ENCODE measurements at places on chromosomes 16 and 17.
A peak's percentile ranks its signal among the peaks of the same experiment; 100 is the strongest.

DNA sequence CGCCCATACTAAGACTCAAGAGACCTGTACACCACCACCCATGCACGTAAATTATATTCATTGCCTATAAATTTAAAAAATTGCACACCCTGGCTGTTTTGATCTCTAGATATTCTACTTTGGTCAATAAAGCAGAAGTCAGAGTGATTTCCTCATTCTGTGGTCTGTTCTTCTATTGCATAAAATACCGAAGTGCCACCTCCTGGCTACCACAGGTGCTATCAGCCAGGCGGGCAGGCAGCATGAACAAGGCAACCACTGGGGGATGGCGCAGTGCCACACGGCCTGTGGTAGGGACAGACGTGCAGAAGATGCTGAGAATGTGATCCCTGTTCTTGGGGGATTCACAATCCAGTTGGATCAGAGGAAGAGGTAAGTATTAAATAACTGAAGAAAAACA lies 122.3 kb downstream of the CDK5R1 start:
- ATAC-seq: no peak

DNA sequence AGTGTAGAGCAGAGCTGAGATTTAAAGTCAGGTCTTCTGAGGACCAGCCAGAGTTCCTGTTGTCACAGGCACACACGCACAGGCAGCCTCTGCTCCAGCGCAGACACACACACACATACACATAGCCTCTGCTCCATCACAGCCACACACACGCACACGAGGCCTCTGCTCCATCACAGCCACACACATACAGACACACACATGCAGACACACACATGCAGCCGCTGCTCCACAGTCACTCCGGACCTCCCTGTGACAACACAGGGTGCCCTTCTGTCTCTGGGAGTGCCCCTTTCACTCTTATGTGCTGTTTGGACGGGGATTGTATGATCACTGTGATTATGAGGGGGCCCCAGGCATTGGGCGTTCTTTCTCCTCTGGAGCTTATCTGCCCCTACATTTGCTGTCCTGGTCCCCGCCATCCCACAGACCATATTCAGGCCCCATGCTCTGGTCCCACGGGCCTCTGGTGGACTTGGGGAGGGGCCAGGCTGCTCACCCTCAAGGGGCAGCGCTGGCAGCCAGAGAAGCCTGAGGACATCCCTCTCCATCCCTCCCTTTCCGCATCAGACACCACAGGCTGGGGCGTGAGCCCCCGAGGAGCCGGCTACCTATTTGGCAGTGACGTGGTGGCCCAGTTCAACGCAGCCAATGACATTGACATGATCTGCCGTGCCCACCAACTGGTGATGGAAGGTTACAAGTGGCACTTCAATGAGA lies 7.5 kb downstream of the TBX6 start:
- ATAC-seq: no peak

- ATAC-seq: no peak
Measured at GRCh38 chr17:45269912-45270311, 8.0 kb upstream of the SPATA32 start.

- ATAC-seq: peak; percentile 87
Measured at GRCh38 chr17:77555741-77556291, 402.7 kb upstream of the TNRC6C start.

DNA sequence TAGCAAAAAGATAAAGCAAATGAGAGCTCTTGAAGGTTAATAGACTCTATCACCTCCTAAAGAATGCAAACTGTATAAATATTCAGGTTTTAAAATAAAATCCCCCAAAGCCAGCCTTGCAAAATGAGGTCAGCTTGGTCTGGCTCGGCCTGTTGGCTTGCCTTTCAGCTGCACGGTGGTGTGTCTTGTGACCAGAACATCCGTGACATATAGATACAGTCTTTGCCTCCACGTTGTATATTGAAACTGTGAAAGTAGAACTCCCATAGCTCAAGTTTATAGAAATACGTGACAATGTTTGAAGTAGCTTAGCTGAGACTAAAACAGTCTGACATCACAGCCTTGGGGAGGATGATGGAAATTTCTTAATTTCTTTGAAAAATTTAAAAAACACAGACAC lies 236.6 kb upstream of the MYOCD start:
- ATAC-seq: no peak

- ATAC-seq: no peak
Measured at GRCh38 chr17:34827008-34827407, 134.3 kb downstream of the CCT6B start.

DNA sequence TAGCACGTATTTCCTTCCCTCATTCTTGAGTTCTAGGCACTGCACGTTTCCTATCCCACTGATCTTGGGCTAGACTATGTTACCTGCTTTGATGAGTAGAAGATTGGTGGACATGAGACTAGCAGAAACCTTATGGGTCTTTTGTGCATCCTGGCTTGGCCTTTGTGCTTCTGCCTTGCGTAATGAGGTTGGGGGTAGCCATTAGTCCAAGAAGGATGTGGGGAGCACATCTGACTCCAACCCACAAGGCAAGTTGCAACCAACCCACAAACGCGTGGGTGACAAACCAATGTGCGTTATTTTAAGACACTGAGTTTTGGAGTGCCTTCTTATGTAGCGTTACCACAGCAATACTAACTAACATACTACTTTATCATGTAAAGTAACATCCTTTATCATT lies 180.4 kb upstream of the IRX5 start:
- no peak for ATAC-seq

- no peak for ATAC-seq
Measured at GRCh38 chr16:1845985-1846384, 19.0 kb downstream of the FAHD1 start.

DNA sequence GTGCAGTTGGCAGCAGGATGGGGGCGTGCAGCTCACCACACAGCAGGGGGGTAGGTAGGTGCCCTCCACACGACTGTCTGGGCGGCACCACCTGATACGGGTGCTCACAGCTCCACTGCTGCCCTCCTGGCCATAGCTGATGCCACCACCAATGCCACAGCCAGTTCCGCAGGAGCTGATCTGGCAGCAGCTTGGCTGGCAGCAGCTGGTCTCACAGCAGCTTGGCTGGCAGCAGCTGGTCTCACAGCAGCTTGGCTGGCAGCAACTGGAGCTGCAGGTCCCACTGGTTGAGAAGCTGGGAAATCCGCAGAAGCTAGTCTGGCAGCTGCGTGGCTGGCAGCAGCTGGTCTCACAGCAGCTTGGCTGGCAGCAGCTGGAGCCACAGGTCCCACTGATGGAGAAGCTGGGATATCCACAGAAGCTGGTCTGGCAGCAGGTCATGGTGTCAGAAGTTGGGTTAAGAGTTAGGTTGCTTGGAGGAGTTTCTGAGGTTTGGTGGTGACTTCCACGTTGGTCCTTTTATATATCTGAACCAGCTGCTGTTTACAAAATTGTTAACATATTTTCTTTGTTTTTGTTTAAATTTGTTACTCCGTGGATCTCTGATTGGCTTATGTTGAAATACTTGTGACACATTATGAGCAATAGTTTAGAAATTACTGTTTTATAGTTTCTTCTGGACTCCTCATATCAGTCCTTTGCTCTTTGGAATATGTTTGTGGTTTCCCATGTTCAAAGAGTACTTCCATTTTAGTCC lies at the start of gene KRTAP1-5:
Gene KRTAP1-5, minus strand, starts transcription at position 494 of the 757 bp plus-strand sequence. Its CDS starts 53 bp downstream, at position 441.
- ATAC-seq: no peak

DNA sequence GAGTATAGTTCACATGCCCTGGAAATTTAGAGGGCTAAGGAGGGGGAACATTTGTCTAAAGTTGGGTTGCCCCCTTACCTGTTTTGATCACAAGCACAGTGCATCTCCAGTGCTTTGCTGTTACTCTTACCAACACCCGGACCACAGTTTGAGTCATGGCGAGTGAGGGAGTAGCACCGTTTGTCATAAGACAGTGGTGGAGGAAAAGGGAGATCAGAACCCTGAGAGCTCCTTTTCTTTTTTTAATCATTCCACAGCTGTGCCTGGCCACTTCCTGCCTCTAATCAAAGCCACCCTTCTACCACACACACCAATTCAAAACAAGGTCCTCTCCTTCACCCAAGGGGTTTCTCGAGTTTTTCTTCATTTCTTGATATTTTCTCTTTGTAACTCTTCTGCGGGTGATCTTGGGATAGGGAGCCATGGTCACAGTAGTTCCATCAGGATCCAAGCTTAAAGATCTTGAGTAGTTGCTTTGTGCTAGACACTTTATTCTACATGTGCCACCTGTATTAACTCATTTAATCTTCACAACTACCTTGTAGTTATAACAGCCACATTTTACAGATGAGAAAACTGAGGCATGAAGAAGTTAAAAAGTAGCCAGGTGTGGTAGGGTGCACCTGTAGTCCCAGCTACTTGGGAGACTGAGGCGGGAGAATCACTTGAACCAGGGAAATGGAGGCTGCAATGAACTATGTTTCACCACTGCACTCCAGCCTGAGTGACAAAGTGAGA lies 5.0 kb upstream of the MYL4 start:
- no peak for ATAC-seq

- no peak for ATAC-seq
Measured at GRCh38 chr17:32523827-32524552, 37.2 kb downstream of the CDK5R1 start.

DNA sequence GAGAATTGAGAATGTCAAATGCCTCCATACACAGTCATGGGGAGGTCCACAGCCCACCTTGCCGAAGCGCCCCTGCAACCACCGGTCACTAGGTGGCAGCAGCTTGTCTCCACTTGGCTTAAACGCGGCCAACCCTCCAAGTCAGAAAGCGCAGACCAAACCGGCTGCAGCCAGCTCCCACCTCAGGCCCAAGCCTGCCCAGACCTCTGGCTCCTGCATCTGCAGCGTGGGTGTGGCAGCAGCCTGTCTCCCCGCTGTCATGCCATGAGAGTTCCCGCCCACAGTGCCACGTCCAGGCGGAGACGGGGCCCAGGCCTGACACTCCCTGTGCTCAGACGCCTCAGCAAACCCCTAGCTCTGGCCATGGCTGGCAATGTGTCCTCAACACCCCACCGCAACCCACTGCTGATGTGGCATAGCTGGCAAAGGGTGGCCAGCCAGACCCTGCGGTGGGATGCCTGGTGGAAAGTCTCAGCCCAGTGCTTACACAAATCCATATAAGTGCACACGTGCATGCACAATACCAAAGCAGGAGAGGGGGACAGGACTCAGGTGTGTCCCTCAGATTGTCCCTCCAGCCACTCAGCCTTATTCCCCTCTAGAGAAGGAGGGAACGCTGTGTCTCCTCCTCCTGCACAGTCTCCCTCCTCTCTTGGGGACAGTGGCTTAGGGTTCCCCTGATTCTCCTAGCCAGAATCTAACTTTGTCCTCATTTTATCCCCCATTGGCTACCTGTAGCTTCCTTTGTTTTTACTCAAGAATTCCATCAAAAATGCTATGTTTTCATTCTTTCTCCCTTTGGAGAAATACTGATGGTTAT lies 10.9 kb downstream of the COPZ2 start:
- peak; percentile 74 for ATAC-seq

GRCh38 chr17:62852195-62852594 lies 44.1 kb upstream of the MARCHF10 start:
- ATAC-seq: no peak

DNA sequence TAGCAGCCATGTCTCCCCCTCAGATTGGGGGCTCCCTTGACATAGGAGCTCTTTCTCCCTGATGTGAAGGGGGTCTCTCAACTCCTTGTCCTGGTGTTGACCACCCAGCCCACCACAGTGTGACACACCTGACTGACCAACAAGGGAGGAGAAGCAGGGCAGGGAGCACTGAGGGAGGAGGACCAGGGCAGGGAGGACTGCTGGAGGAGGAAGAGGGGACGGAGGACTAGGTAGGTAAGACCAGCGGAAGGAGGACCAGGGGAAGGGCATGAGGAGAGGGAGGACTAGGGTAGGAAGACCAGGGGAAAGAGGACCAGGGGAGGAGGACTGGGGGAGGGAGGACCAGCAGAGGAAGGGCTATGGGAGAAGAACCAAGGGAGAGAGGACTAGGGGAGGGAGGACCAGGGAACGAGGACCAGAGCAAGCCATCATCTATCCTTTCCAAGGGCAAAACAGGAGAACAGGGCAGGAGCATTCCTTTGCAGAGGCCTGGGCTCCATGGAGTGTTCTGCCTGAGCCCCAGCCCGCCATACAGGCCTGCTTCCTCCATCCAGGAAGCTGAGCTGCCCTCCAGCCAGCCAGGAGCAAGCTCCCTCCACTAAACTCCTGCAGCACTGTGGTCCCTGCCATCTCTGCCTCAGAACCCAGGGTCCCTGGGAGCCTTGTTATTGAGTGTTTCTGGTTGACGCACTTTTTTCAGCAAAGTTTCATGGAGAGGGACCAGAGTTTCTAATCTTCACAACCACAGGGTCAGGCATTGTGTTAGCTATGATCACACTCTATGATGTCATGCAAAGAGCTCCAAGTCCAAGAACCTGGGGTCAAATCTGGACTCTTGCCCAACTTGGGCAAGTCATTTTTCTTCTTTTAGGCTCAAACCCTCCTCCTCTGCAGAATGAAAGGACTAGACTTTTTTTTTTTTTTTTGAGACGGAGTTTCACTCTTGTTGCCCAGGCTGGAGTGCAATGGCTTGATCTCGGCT lies 15.4 kb upstream of the KRT17 start:
- no peak for ATAC-seq

DNA sequence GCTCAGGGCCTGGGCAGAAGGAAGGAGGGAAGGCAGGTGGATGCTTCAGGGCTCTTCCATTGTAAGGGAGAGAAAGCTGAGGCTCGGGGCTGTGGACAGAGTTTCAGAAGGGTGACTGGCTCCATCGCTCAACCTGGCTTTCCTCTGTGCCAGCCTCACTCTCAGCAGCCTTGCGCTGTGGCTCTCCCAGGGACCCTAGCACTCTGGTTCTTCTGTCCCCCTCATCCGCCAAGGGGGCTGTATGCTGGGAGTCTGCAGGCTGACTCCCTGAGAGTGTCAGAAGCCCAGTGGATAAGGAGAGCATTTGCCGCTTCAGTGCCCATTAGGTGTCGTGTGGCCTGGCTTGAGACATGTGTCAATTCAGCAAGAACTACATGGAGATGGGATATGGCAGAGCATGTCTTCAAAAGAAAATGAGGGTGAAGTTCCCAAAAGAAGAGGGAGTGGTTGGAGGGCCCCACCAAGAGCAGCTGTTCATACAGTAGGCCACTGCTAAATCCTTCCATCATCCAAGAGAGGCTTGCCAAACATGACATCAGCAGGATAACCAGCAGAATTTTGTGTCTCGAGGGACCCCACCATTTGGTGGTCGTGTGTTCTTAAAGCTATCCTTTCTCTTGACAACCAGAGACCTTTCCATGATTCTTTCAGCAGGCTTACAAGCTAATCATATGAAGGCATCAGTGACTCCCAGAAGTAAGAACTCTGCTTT lies 148.2 kb downstream of the IRX5 start:
- ATAC-seq: no peak

DNA sequence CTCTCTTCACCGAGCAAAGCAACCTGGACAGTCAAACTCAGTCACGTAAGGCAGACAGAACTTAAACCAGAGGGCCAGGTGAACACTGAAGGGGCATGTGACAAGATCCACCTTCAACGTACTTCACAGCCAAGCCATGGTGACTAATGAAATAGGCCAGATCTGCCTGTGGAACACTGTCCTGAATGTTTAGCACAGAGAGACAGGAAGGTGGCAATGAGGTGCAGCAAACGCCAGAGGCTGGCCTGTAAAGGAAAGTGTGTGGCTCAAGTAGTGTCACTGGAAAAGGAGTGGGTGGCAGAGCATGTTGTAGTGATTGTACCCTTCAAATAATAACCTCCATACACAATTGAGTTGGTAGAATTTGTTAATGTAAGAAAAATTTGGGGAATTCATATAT lies 38.1 kb downstream of the SLC6A4 start:
- ATAC-seq: no peak
